Purkinje cell (primary cell): ENCODE measurements at places on chromosomes 16 and 17. TPM values are rescaled to one million over a fixed set of nuclear protein-coding genes. Genes with fewer than 3 reads are reported as not detected.

The TBC1D26 gene
- not detected in 2 replicates for polyA plus RNA-seq

The EPN3 gene
- polyA plus RNA-seq, result not detected in 2 replicates

The METTL22 gene
- polyA plus RNA-seq, result 8.0 and 12.7 TPM in 2 replicates

The PDILT gene
- polyA plus RNA-seq, result not detected in 2 replicates

The NPB gene
- not detected in 2 replicates for polyA plus RNA-seq

The COIL gene
- polyA plus RNA-seq, result 17.1 and 22.5 TPM in 2 replicates

The TSNAXIP1 gene
- polyA plus RNA-seq, result 0.35 and 1.4 TPM in 2 replicates

The KRTAP1-5 gene
- not detected in 2 replicates for polyA plus RNA-seq

The SPNS2 gene
- 5.8 and 10.9 TPM in 2 replicates for polyA plus RNA-seq

The MRC2 gene
- 0.09 and 0.10 TPM in 2 replicates for polyA plus RNA-seq

The CLDN9 gene
- 0.23 TPM in 1 of 2 replicates, not detected in the other for polyA plus RNA-seq

The MATCAP1 gene
- polyA plus RNA-seq, result 12.0 and 13.3 TPM in 2 replicates

The HBA2 gene
- 1.9 and 48.0 TPM in 2 replicates for polyA plus RNA-seq

The PLCD3 gene
- 0.31 and 0.71 TPM in 2 replicates for polyA plus RNA-seq

The TOX3 gene
- polyA plus RNA-seq, result 11.7 and 19.5 TPM in 2 replicates

The RSAD1 gene
- 11.6 and 12.8 TPM in 2 replicates for polyA plus RNA-seq

The AANAT gene
- polyA plus RNA-seq, result not detected in 2 replicates

The HERPUD1 gene
- polyA plus RNA-seq, result 71.8 and 87.9 TPM in 2 replicates

The CCL15 gene
- not detected in 2 replicates for polyA plus RNA-seq

The CUEDC1 gene
- 0.24 and 0.58 TPM in 2 replicates for polyA plus RNA-seq

The ZNRF1 gene
- 36.6 and 48.2 TPM in 2 replicates for polyA plus RNA-seq

The DLX4 gene
- not detected in 2 replicates for polyA plus RNA-seq

The AXIN2 gene
- polyA plus RNA-seq, result 3.7 and 3.9 TPM in 2 replicates

The TP53TG3C gene
- polyA plus RNA-seq, result not detected in 2 replicates

The MYLK3 gene
- 0.35 TPM in 1 of 2 replicates, not detected in the other for polyA plus RNA-seq

The SLC47A2 gene
- polyA plus RNA-seq, result not detected in 2 replicates

The MYADML2 gene
- 0.26 and 0.84 TPM in 2 replicates for polyA plus RNA-seq

The SPOP gene
- polyA plus RNA-seq, result 37.4 and 46.7 TPM in 2 replicates

The FOXC2 gene
- not detected in 2 replicates for polyA plus RNA-seq
